ENCODE measurements at places on chromosomes 6 and 20.

- DNase-seq = no peak
Observed at GRCh38 chr20:57870597-57871236, 160.9 kb upstream of the PMEPA1 start.

GRCh38 chr6:24228681-24229255, 102.8 kb downstream of the NRSN1 start:
- no peak for DNase-seq

- DNase-seq = no peak
Observed at GRCh38 chr20:1534526-1534925, 23.0 kb downstream of the SIRPD start.

DNA sequence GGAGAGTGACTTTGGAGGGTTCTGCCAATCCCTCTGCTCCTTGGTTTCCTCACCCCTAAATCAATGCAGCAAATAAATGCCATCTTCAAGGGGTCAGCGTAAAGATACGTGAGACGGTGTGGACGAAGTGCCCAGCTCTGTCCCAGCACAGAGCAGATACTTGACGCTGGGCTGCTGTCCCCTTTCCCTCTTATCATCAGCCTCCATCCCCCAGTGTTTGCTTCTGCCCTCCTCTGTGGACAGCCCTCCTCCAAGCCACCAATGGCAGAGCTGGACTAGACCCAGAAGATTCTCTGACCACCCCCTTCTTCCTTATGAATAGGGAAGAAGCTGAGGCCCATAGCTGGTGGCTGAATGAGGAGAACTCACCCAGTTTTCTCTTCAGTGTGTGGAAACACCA, 17.7 kb upstream of the PI16 start:
- no peak for DNase-seq

DNA sequence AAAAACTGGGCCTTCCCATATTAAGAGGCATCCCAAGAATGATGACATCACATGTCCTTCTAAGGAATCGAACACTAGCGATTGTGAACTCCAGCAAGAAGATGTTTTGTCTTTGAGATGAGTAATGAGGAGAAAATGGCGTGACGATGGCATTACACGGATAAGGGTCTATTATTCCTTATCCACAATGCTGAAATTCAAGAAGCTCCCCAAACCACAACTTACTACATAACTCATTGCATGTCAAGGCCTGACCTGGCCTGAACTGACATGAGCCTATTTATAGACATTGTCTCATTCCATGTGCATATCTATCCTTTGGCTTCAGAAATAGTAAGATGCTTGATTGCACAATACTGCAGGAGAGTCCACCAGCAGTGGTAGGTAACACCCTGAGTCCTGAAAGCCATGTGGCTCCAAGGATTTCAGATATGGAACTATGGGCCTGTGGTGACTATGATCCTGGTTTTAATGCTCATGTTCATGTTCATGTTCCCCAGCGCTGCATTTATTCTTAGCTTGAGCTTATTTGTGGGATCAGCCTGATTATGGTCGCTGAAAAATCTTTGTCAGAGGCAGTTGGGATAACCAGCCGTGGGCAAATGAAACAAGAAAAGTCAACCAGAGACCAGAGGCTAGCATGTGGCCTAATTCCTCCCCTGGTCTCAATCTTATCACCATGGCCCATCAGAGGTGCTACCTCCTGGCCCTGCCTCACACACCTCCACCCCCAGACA, 183.2 kb upstream of the JARID2 start:
- no peak for DNase-seq

GRCh38 chr6:83068616-83069015, 1.1 kb downstream of the DOP1A start:
- no peak for DNase-seq

GRCh38 chr6:31919624-31920303, 7.8 kb upstream of the C2 start:
- no peak for DNase-seq

GRCh38 chr6:166757232-166758135, 130.4 kb upstream of the RPS6KA2 start:
- no peak for DNase-seq

- no peak for DNase-seq
Observed at GRCh38 chr6:121616406-121616805, 181.0 kb downstream of the GJA1 start.

DNA sequence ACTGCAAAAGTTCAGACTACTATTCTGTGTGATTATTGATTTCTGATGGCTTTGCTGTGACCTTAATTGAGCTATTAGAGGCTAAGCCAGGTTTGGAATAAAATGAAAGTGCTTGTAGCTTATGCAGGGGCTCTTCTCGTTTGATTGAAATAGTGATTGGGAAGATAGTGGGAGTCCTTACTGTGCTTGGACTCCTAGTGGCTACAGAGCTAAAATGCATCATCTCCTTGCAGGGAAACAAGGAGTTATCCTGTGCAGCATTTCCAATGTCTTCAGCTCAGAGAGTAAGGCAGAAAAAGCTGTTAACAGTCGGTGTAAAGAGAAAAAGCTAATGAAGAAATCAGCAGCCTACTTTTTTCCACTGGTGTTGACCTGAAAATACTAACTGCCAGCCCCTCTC, 173.5 kb downstream of the SLC35F1 start:
- DNase-seq = no peak

GRCh38 chr6:154602708-154603107, 92.2 kb upstream of the CNKSR3 start:
- no peak for DNase-seq

- DNase-seq = peak; percentile 59
Observed at GRCh38 chr20:47663354-47664067, 121.8 kb downstream of the SULF2 start.

DNA sequence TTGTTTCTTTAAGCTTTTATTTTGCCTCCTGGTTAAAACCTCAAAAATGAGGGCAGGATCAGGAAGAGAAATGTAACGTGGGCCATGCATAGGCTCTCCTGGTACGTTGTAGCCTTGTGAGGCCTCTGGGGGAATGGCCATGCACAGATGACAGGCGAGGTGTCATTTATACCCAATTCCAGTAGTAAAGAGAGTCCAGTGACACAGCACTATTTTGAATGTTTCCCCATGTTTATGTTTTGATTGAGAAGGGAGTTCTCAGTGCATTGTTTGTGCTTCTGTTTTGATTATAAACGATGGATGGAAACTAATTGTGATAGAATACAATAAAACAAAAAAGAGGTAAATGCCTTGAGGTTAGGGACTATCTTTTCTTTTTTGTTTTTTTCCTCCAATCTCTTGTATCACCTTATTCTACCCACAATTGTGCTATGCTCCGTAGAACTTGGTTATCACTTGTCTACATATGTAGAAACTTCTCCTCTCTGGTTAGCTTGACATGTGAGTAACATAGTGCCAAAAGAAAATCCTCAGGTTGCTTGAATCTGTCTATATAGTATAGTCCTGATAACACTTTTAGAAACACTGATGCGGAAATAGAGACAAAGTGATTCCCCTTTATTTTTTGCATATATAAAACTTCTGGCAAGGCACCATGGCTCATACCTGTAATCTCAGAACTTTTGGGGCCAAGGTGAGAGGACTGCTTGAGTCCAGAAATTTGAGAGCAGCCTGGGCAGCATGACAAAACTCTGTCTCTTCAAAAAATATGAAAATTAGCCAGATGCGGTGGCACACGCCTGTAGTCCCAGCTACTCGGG, 6.9 kb upstream of the SMIM28 start:
- DNase-seq = no peak

- DNase-seq = no peak
Observed at GRCh38 chr20:34798871-34799270, 26.6 kb downstream of the NCOA6 start.

DNA sequence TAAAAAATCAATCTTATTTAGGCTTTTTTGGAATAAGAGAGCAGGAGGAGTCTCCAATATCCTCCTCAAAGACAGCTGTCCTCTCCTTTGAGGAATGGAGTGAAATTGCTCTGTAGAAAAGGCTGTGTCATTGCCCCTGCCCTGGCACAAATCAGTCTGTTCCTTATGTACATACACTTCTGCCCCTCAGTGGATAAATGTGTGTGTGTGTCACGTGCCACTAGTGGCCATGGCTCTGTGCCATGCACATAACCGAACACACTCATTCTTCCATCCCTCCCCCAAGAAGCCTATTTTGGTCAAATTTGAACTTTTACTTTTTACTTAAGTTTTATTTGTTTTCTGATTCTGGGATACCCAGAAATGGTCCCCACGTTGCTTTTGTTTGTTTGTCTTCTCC, 49.2 kb downstream of the ANKS1A start:
- no peak for DNase-seq

GRCh38 chr6:105494688-105495087, 91.8 kb upstream of the PREP start:
- no peak for DNase-seq
